Testis (tissue), 5 donors: ENCODE measurements at places on chromosomes 7 and 10.

DNA sequence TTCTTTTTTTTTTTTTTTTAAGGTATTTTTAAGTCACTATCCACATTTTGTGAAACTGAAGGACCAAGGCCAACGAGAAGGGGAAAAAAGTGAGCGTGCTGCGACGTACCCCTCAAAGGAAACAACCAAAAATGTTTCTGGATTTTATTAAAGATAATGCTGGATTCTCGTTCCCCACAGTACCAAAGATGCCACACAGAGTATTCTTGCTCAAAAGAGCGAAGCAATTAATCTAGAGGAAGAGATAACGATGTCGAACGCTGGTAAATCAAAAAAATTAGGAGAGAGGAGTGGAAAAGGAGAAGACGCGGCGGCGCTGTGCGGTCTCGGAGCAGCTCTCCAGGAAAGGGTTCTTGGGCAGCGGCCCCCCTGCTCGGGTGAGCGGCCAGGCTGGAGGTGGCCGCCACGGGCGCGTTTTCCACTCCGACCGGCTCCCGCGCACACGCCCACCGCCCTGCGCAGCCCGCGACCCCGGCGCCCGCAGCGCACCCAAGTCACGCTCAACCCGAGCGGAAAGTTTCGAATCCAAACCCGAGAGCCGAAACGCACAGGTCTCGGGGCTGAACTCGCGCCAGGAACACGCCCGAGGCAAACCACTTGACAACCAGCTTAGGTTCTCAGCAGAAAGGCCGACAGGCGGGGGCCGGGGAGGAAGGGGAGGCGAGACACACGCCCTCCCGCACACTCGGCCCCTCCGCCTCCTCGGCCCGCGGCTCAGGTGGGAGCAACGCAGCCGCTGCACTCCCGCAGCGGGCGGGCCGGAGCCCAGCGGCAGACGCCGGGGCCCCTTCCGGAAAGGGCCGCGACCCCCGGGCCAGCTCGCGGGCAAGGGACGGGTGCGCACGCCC, 989 bp downstream of the SRPK2 start:
- peak; percentile 81 for DNase-seq

DNA sequence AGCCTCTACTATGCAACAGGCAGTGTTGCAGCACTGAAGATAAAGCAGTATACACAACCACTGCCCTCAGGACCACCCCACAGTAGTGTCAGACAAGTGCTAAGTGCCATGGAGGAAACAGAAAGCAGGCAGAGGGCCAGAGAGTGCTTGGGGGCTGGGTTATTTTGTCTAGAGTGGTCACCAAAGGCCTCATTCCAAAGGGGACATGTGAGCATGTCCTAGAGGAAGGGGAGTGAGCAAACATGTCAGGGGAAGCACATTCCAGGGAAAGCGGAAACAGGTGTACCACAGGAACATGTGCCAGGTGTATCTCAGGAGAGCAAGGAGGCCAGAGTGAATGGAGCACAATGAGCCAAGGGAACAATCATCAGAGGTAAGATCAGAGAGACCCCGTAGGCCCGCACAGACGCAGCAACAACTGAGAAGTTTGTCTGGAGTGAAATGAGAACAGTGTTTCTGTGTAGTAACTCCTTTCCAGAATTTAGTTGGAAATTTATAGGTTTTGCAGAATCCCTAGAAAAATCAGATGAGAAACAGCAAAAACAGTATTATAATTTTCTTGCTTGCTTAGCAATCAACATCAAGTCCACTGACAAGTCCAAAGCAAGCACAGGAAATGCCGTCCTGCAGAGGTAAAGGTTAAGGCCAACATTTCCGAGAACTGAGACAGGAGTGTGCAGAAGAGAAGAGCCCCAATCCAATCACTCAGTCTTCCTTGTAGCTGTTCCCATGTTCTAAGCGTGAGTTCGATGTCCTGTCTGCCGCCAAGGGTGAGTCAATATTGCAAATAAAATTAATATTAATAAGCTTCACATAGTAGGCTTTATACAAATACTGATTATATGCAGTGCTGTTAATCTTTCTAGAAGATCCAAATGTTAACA, 67.3 kb downstream of the SGMS1 start:
- no peak for DNase-seq

GRCh38 chr10:107502229-107502985, 337.9 kb upstream of the SORCS1 start:
- no peak for DNase-seq

GRCh38 chr10:93336110-93336509, 146.0 kb downstream of the MYOF start:
- DNase-seq = no peak

GRCh38 chr7:141074162-141074991, 513 bp downstream of the TMEM178B start:
- DNase-seq = peak; percentile 58

DNA sequence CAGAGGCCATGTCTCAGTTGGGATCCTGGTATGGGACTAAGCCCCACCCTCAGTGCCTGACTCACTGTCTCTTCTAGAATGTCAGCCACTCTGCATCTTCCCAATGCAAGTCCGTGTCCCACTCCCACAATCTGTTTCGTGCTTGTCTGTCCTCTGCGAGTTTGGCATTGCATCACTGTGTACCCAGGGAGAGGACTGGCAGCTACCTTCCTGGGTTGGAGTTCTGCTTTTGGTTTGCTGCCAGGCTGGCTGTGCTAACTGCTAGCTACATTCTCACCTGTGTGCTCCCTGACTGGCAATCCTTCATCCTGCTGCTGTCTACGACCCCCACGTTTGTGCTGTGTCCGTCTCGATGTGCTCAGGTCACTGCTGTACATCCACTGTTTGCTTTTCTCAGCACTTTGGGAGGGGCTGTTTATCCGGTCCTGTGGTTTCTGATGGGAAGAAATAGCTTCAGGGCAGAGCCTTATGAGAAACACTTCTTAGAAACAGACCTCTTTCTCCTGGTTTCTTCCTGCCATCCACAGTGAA, 56.0 kb upstream of the GLI3 start:
- DNase-seq = no peak

- no peak for DNase-seq
Measured at GRCh38 chr10:113222207-113222606, 272.2 kb downstream of the TCF7L2 start.

- DNase-seq = no peak
Measured at GRCh38 chr7:84624527-84624926, 429.9 kb upstream of the SEMA3A start.

DNA sequence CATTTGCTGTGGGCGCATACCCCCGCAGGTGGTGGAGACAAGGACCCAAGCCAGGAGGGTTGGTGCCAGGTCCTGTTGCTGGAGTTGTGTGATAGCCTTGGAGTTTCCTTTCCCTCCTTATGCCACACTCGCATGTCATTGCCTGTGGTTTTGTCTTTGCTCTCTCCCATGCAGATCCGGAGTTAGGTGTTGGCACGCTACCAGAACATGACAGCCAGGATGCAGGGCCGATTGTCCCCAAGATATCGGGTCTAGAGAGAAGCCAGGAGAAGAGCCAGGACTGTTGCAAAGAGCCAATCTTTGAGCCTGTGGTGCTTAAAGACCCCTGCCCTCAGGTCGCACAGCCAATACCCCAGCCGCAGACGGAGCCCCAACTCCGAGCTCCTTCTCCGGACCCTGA, 369.2 kb upstream of the GALNT17 start:
- no peak for DNase-seq

DNA sequence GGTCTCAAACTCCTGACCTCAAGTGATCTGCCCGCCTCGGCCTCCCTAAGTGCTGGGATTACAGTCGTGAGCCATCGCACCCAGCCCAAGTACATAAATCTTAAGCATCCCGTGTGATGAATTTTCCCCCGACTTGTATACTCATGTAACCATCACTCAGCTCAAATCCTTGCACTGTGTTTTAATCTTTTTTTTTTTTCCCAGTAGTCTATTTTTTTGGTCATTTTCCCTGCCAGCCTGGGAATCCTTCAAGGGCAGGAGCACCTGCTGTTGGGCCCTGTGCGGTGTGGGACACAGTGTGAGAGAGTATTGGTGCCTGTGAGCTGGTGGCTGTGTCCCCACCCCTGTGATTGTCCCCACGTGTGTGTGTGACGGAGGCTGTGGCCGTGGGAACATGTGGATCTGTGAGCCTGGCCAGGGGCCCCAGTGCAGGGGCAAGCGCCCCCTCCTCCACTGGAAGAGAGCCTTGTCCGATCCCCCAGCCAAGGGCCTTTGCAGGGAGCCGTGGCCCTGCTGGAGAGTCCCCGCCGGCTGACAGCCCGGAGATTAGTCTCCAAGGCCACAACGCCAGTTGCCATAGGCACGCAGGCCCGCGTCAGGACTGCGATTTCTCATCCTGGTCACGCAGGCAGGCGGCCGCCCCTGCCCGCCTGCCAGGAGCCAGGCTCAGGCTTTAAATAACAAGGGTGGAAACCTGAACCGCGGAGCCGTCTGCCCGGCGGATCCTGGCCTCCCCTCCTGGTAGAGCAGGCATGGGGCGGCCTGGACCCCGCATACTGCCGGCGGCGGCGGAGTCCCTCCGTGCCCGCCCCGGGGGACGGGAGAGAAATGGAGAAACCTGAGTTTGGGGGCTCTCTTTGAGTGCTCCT, 26.5 kb downstream of the GTF2IRD1 start:
- DNase-seq = peak; percentile 92
